ENCODE measurements at places on chromosomes 11 and 22. TPM values are rescaled to one million over a fixed set of nuclear protein-coding genes. Genes with fewer than 3 reads are reported as not detected.

PRDM11 gene
- 5.6 TPM for total RNA-seq

OR52I1 gene
- not detected for total RNA-seq

RBMXL2 gene
- total RNA-seq = not detected

CBX6 gene
- total RNA-seq = 171 TPM

PLXNB2 gene
- total RNA-seq = 13.4 TPM

GPR83 gene
- total RNA-seq = 0.11 TPM

ASRGL1 gene
- total RNA-seq = 6.5 TPM

PATE2 gene
- not detected for total RNA-seq

- no peaks in the 10 kb centered on the region for H3K36me3 ChIP-seq
- H3K4me3 ChIP-seq = no peak overlapping the region
- no peaks in the 10 kb centered on the region for H3K4me1 ChIP-seq
These were observed 103.6 kb downstream of the TRIM29 start for GRCh38 chr11:120034176-120034875.

GRCh38 chr22:30452861-30453260 is 19.0 kb downstream of the SEC14L3 start:
- H3K36me3 ChIP-seq = no peaks in the 10 kb centered on the region
- H3K27ac ChIP-seq = no peak overlapping the region
- no peaks in the 10 kb centered on the region for H3K4me1 ChIP-seq
- no peaks in the 10 kb centered on the region for H3K27me3 ChIP-seq
- no peak for DNase-seq
- H3K4me3 ChIP-seq = no peak overlapping the region

DNA sequence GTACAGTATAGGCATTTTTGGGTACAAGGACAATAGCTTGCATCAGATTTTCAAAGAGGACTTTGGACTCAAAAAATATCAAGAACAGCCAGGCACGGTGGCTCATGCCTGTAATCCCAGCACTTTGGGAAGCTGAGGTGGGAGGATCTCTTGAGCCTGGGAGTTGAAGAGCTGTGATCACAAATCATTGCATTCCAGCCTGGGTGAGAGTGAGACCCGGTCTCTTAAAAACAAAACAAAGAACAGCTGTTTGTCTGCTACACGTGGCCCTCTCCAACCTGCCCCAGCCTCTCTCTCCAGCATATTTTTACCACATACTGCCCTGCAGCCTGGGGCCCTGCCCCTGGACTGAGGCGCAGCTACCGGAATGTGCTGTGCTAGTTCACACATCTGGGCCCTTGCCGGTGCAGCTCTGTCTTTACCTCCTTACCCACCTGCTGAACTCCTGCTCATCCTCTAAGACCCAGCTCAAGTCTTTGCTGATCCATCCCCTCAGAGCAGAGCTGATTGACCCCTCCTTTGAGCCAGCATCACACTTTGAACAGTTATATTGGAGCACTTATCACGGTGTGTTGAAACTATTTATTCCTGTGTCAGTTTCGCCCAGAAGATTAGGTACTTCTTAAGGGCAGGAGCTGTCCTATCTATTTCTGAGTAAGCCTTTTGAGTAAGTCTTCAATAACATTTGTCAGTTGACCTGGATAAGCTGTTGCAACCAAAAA is 29.4 kb downstream of the GRIK4 start:
- H3K27me3 ChIP-seq = no peaks in the 10 kb centered on the region
- H3K36me3 ChIP-seq = no peaks in the 10 kb centered on the region
- H3K27ac ChIP-seq = no peak overlapping the region
- no peak overlapping the region for H3K4me3 ChIP-seq
- H3K4me1 ChIP-seq = no peaks in the 10 kb centered on the region

DNA sequence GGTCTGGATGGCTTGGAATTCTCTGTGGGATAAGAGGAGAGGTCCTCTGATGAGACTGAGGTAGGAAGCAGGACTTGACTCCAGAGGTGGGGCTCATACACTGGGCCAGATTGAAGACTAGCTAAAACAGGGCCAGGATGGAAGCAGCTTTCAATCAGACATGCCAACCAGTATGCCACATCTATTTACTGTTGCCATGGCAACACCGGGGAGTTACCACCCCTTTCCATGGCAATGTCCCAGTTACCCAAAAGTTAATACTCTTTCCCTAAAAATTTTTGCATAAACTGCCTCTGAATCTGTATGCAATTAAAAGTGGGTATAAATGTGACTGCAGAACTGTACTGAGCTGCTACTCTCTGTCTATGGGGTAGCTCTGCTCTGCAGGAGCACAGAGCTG is 247.5 kb upstream of the ZBED5 start:
- no peaks in the 10 kb centered on the region for H3K36me3 ChIP-seq
- H3K4me3 ChIP-seq = no peak overlapping the region

DNA sequence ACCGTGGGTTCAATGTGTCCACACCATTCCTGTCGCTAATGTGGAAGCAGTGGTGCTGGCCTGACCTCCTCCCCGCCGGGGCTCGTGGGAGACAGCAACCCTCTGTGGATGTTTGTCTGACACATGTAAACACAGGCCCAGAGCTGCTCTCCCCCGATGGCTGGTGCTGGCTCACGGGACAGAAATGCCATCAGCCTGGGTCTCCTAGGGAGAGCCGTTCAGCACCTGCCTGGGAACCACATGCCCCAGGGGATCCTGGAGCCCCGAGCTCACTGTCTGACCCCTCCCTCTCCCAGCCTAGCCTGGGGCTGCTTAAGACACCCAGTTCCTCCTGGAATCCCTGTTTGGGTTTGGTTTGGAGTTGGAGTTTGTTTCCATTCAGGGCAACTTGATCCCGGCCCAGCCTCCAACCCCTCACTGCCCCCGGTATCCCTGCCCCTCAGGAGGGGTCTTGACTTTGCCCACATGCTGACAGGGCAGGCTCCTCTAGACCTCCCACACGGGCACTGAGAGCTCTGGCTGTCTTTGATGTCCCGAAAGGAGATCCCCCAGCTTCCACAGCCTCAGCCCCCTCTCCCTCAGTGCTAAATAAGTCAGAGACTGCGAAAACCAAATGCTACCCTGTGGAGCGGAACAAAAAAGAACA is 50.9 kb upstream of the WNT11 start:
- DNase-seq = no peak
- H3K4me3 ChIP-seq = no peak overlapping the region
- no peaks in the 10 kb centered on the region for H3K4me1 ChIP-seq
- no peaks in the 10 kb centered on the region for H3K36me3 ChIP-seq

DNA sequence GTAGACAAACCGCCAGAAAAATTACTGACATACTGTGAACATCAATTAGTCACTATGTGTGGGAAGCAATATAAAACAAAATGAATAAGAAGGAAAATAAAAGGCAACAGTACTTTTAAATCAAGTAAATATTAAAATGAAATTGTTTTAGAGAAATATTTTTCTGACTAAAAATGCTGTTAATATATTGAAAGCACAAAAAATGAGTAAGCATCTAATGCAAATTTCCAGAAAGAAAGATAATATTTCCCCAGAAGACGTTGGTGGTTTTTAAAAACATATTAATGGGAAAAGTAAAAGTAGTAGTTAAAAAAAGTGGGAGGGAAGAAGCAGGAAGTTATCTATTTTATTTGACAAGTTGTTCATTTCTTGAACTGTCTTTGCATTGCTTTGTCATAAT is 16.5 kb downstream of the XKR3 start:
- H3K4me3 ChIP-seq = no peak overlapping the region
- DNase-seq = no peak
- H3K36me3 ChIP-seq = no peaks in the 10 kb centered on the region
- no peak overlapping the region for H3K27ac ChIP-seq
- H3K4me1 ChIP-seq = no peaks in the 10 kb centered on the region

- H3K36me3 ChIP-seq = peaks cover 12% of the 10 kb centered on the region
- DNase-seq = no peak
- H3K4me1 ChIP-seq = peaks cover 12% of the 10 kb centered on the region
- H3K27me3 ChIP-seq = no peaks in the 10 kb centered on the region
- no peak overlapping the region for H3K27ac ChIP-seq
These were observed 5.5 kb downstream of the CAPN1 start for GRCh38 chr11:65187146-65187675.

DNA sequence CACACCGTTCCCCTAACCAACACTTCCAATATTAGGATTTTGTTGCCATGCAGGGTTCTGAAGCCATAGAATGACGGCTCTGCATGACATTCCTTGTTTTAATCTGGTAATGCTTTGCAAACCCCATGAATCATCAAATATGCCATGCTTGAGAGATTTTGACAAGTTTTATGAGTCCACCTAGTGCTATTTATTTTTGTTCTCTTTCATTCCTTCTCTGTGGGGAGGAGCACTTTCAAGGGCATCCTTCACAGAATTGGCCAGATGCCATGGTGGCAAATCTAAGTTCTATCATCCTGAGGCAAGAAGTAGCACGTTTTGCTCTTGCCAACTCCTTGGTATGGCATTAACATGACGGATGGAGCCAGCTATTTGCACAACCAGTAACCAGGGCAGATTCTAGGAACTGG is 268.4 kb downstream of the FAM76B start:
- H3K36me3 ChIP-seq = no peaks in the 10 kb centered on the region
- no peaks in the 10 kb centered on the region for H3K27me3 ChIP-seq
- no peak overlapping the region for H3K4me3 ChIP-seq
- DNase-seq = no peak
- H3K4me1 ChIP-seq = no peaks in the 10 kb centered on the region

GRCh38 chr11:14073849-14074476 is 111.4 kb downstream of the SPON1 start:
- no peak for DNase-seq
- peak overlapping the region; percentile 10 for H3K4me3 ChIP-seq
- H3K36me3 ChIP-seq = no peaks in the 10 kb centered on the region
- no peak overlapping the region for H3K27ac ChIP-seq
- H3K27me3 ChIP-seq = no peaks in the 10 kb centered on the region

GRCh38 chr11:93490996-93491618 is 52.1 kb downstream of the SMCO4 start:
- H3K27me3 ChIP-seq = no peaks in the 10 kb centered on the region
- no peak overlapping the region for H3K4me3 ChIP-seq
- no peak for DNase-seq

DNA sequence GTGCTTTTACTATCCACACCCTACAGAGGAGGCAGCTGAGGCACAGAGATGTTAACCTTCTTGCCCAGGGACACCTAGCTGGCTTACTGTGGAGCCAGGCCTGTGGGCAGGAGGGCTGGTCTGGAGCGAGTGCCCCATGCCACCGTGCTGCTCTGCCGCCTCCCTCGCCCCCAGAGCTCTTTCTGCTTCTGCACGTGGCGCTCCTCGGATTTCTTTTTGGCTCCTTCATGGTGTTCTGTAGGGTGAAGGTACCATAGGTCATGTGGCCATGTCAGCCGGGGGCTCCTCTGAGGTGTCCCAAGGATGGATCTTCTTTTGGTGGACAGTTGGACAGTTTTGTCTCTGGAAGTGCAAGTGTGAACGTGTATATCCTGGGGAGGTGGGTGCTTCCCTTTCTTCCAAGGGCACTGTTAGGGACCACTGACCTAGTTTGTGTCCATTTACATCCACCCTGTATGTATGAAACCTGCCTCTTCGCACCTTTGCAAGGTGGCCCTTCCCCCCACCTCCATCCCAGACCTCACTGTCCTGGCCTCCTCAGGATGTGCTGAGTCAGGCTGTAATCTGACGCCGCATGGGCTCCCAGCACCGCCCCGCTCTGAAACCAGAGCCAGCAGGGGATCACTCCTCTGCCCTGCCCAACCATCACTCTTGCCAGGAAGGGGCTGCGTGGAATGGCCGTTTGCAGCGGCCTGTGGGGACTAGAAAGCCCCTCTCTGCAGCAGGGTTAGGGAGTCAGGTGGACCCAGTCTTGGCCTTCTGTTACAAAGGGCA is 31.7 kb downstream of the POLR3H start:
- peaks cover 37% of the 10 kb centered on the region for H3K36me3 ChIP-seq
- H3K27ac ChIP-seq = peak overlapping the region; percentile 47
- no peaks in the 10 kb centered on the region for H3K27me3 ChIP-seq
- no peak overlapping the region for H3K4me3 ChIP-seq
- no peaks in the 10 kb centered on the region for H3K4me1 ChIP-seq
